ENCODE measurements at places on chromosomes 13 and 19. TPM values are rescaled to one million over a fixed set of nuclear protein-coding genes. Genes with fewer than 3 reads are reported as not detected.
A peak's percentile ranks its signal among the peaks of the same experiment; 100 is the strongest.

GRCh38 chr13:101452519-101453485, at the start of gene ITGBL1:
TSS of gene ITGBL1 (plus strand) at chr13:101452675. CDS start at chr13:101452834, 159 bp downstream.
- H3K4me3 ChIP-seq = peak within 1 kb of the TSS; percentile 85
- peaks cover 60% of the 10 kb centered on the region for H3K4me1 ChIP-seq
- 0 out of 2 replicates have a peak, but pooled peaks cover 3% of the 10 kb centered on the region for H3K36me3 ChIP-seq
- no peaks in the 10 kb centered on the region for H3K27me3 ChIP-seq
- peak; percentile 41 for DNase-seq
- peak within 1 kb of the TSS; percentile 99 for H3K27ac ChIP-seq

DNA sequence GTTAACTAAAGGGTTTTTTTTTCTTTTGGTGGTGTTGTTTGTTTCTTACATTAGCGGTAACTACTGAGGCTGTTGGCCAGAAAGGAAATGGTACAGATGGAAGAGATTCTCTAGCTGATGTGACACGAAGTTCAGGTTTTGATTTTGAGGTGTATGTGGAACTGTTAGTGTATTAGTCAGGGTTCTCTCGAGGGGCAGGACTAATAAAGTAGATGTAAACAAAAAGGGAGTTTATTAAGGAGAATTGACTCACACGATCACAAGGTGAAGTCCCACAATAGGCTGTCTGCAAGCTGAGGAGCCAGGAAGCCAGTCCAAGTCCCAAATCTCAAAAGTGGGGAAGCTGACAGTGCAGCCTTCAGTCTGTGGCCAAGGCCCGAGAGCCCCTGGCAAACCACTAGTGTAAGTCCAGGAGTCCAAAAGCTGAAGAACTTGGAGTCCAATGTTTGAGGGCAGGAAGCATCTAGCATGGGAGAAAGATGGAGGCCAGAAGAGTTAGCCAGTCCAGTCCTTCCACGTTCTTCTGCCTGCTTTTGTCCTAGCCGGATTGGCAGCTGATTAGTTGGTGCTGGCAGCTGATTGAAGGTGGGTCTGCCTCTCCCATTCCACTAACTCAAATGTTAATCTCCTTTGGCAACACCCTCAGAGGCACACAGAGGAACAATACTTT, 577.6 kb downstream of the EFNB2 start:
- H3K27me3 ChIP-seq = no peaks in the 10 kb centered on the region
- H3K36me3 ChIP-seq = no peaks in the 10 kb centered on the region
- no peak overlapping the region for H3K4me3 ChIP-seq
- no peak for DNase-seq
- no peaks in the 10 kb centered on the region for H3K4me1 ChIP-seq

DNA sequence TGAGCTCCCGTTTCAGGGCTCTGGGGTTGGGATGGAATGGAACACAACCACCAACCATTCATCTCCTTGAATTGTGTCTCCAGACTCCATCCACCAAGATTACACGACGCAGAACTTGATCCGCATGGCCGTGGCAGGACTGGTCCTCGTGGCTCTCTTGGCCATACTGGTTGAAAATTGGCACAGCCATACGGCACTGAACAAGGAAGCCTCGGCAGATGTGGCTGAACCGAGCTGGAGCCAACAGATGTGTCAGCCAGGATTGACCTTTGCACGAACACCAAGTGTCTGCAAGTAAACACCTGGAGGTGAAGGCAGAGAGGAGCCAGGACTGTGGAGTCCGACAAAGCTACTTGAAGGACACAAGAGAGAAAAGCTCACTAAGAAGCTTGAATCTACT, 15.5 kb downstream of the FCAR start:
- peaks cover 35% of the 10 kb centered on the region for H3K27me3 ChIP-seq
- no peak overlapping the region for H3K4me3 ChIP-seq
- H3K4me1 ChIP-seq = no peaks in the 10 kb centered on the region
- no peak for DNase-seq
- no peak overlapping the region for H3K27ac ChIP-seq

GRCh38 chr13:60627071-60627686, 230.2 kb downstream of the TDRD3 start:
- H3K27me3 ChIP-seq = no peaks in the 10 kb centered on the region
- H3K36me3 ChIP-seq = no peaks in the 10 kb centered on the region
- peak; percentile 56 for DNase-seq
- H3K4me3 ChIP-seq = no peak overlapping the region

- no peak for DNase-seq
- H3K4me3 ChIP-seq = no peak overlapping the region
- H3K36me3 ChIP-seq = no peaks in the 10 kb centered on the region
- H3K27me3 ChIP-seq = no peaks in the 10 kb centered on the region
These were observed 99.6 kb upstream of the NBEA start for GRCh38 chr13:34842466-34842865.

DNA sequence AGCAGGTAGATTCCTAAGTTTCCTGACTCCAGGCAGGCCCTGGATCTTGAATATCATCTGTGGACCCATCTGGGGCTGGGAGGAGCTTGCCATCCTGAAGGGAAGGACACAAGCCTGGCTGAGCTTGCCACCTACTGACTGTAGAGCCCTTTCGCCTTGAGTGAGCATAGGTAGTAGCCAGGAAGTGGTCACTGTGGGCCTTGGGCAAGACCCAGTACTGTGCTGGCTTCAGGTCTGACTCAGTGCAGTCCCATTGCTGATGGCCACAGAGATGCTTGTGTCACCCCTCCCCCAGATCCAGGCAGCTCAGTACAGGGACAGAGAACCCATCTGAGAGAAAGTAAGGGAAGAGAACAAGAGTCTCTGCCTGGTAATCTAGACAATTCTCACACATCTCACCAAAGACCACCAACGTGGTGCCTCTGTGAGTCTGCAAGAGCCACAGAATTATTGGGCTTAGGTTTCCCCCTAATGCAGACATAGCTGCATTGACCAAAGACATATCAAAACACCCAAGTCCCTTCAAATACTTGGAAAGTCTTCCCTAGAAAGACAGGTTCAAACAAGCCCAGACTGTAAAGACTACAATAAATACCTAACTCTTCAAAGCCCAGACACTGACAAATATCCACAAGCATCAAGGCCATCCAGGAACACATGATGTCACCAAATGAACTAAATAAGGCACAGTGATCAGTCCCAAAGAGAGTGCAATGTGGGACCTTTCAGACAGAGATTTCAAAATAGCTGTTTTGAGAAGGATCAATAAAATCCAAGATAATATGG, 108.2 kb upstream of the WASF3 start:
- peak; percentile 18 for DNase-seq
- H3K36me3 ChIP-seq = no peaks in the 10 kb centered on the region
- H3K27ac ChIP-seq = no peak overlapping the region
- H3K27me3 ChIP-seq = 0 out of 2 replicates have a peak, but pooled peaks cover 10% of the 10 kb centered on the region

- no peak overlapping the region for H3K4me3 ChIP-seq
- H3K36me3 ChIP-seq = no peaks in the 10 kb centered on the region
- H3K27me3 ChIP-seq = no peaks in the 10 kb centered on the region
These were observed 375.4 kb downstream of the KCNRG start for GRCh38 chr13:50390503-50391248.

GRCh38 chr13:112079696-112080095, 12.7 kb downstream of the SOX1 start:
- H3K36me3 ChIP-seq = no peaks in the 10 kb centered on the region
- no peaks in the 10 kb centered on the region for H3K4me1 ChIP-seq
- peaks cover 15% of the 10 kb centered on the region for H3K27me3 ChIP-seq
- DNase-seq = no peak
- no peak overlapping the region for H3K27ac ChIP-seq

GRCh38 chr19:53394522-53394973, 401 bp upstream of the ZNF765 start:
- peak; percentile 63 for DNase-seq
- peak overlapping the region; percentile 49 for H3K27ac ChIP-seq
- H3K36me3 ChIP-seq = peaks cover 12% of the 10 kb centered on the region
- no peaks in the 10 kb centered on the region for H3K27me3 ChIP-seq
- peaks cover 7% of the 10 kb centered on the region for H3K4me1 ChIP-seq
- H3K4me3 ChIP-seq = peak overlapping the region; percentile 87

- H3K27ac ChIP-seq = no peak overlapping the region
- peaks cover 2% of the 10 kb centered on the region for H3K36me3 ChIP-seq
- no peak for DNase-seq
- no peaks in the 10 kb centered on the region for H3K27me3 ChIP-seq
- H3K4me3 ChIP-seq = no peak overlapping the region
- H3K4me1 ChIP-seq = peaks cover 3% of the 10 kb centered on the region
These were observed 13.1 kb upstream of the FBXL3 start for GRCh38 chr13:77040076-77040475.

GRCh38 chr19:2014731-2015607, 545 bp downstream of the BTBD2 start:
- no peak overlapping the region for H3K27ac ChIP-seq
- H3K27me3 ChIP-seq = no peaks in the 10 kb centered on the region
- H3K4me1 ChIP-seq = peaks cover 3% of the 10 kb centered on the region
- H3K4me3 ChIP-seq = peak overlapping the region; percentile 74
- H3K36me3 ChIP-seq = no peaks in the 10 kb centered on the region

The ZNF837 gene
- total RNA-seq = 12.6 TPM

The C19orf38 gene
- 0.63 TPM for total RNA-seq

The SLC6A16 gene
- total RNA-seq = not detected
